Upper lobe of left lung (tissue), 6 donors: ENCODE measurements at places on chromosomes 12 and 14. TPM values are rescaled to one million over a fixed set of nuclear protein-coding genes. Genes with fewer than 3 reads are reported as not detected.

Gene GTF2H3
- 14.7 TPM for total RNA-seq

Gene TMTC1
- 31.4 TPM for total RNA-seq

Gene CLEC1A
- 7.4 TPM for total RNA-seq

Gene TIGAR
- 13.9 TPM for total RNA-seq

- H3K27me3 ChIP-seq: no peaks in the 10 kb centered on the region
- no peak overlapping the region for H3K4me3 ChIP-seq
- H3K4me1 ChIP-seq: peaks cover 29% of the 10 kb centered on the region
- H3K27ac ChIP-seq: no peak overlapping the region
- no peak for DNase-seq
- no peaks in the 10 kb centered on the region for H3K36me3 ChIP-seq
Measured at GRCh38 chr14:65237941-65238340, 135.6 kb upstream of the MAX start.

DNA sequence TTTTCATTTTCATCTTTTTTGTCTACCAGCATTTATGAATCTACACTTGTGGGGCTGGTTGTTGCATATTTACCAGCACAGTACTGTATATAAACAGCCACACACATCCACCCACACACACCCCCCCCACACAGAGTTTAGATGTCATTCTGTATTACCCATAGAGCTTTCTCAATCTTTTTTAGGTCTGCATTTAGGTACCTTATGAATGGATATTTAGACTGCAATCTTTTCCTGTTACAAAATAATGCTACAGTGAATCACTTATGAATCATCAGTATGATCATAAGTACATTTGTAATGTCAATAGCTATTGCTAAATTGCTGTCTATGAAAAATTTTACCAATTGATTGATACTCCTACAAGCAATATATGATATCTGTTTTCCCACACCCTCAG, 67.3 kb upstream of the STK38L start:
- H3K4me3 ChIP-seq: no peak overlapping the region
- H3K4me1 ChIP-seq: no peaks in the 10 kb centered on the region
- no peak for DNase-seq
- no peaks in the 10 kb centered on the region for H3K36me3 ChIP-seq
- H3K27me3 ChIP-seq: no peaks in the 10 kb centered on the region

DNA sequence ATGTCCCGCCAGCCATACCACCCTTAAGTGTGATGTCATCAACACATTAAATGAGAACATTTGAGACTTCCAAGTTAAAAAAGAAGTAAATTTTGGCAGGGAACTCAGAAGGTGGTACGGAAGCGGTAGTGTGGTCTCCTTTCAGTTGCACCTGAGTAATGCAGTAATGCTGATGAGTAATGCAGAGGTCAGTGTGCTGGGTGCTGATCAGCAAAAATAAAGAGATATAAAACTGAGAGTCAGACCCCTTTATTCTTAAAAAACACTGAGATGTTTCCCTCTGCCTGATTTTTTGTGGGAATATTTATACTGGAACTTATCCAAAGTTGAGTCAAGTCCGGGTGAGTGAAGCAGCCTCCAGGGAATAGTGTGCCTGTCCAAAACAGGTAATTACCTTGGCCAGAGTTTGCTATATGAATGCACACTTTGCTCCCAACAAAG, 370.6 kb upstream of the PRICKLE1 start:
- H3K4me3 ChIP-seq: no peak overlapping the region
- H3K27ac ChIP-seq: no peak overlapping the region
- DNase-seq: no peak
- no peaks in the 10 kb centered on the region for H3K4me1 ChIP-seq
- H3K36me3 ChIP-seq: no peaks in the 10 kb centered on the region

GRCh38 chr14:100350276-100350926, 27.3 kb downstream of the SLC25A47 start:
- H3K36me3 ChIP-seq: peaks cover 99% of the 10 kb centered on the region
- H3K4me1 ChIP-seq: no peaks in the 10 kb centered on the region
- no peaks in the 10 kb centered on the region for H3K27me3 ChIP-seq
- H3K27ac ChIP-seq: no peak overlapping the region

DNA sequence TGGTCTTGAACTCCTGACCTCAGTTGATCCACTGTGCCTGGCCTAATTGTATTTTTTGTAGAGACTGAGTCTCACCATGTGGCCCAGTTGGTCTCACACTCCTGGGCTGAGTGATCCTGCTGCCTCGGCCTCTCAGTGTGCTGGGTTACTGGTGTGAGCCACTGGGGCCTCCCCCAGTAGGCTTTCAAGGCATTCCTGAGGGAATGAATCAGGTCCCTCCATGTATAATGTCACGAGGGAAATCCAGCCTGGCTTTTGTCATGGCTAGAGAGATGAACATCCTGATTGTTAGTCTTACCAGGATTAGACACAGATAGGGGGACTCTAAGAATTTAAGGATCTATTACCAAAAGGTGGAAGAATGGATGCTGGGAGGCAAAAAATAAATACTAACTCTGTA, 51.9 kb downstream of the CPSF2 start:
- no peak overlapping the region for H3K27ac ChIP-seq
- no peaks in the 10 kb centered on the region for H3K27me3 ChIP-seq
- H3K36me3 ChIP-seq: peaks cover under 1% of the 10 kb centered on the region

DNA sequence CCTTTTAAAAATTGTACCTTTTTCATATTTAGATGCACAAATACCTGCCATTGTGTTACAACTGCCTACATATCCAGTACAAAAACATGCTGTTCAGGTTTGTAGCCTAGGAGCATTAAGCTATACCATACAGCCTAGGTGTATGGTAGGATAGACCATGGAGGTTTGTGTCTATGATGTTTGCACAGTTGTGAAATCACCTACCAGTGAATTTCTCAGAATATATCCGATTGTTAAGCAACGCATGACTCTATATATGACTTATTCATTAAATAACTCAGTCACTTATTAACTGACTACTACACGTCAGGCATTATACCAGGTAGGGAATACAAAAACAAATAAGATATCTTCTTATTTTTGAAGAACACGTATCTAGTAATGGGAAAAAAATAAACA, 26.2 kb upstream of the ETNK1 start:
- H3K4me1 ChIP-seq: no peaks in the 10 kb centered on the region
- H3K36me3 ChIP-seq: no peaks in the 10 kb centered on the region
- H3K4me3 ChIP-seq: no peak overlapping the region
- H3K27me3 ChIP-seq: no peaks in the 10 kb centered on the region
- no peak overlapping the region for H3K27ac ChIP-seq

DNA sequence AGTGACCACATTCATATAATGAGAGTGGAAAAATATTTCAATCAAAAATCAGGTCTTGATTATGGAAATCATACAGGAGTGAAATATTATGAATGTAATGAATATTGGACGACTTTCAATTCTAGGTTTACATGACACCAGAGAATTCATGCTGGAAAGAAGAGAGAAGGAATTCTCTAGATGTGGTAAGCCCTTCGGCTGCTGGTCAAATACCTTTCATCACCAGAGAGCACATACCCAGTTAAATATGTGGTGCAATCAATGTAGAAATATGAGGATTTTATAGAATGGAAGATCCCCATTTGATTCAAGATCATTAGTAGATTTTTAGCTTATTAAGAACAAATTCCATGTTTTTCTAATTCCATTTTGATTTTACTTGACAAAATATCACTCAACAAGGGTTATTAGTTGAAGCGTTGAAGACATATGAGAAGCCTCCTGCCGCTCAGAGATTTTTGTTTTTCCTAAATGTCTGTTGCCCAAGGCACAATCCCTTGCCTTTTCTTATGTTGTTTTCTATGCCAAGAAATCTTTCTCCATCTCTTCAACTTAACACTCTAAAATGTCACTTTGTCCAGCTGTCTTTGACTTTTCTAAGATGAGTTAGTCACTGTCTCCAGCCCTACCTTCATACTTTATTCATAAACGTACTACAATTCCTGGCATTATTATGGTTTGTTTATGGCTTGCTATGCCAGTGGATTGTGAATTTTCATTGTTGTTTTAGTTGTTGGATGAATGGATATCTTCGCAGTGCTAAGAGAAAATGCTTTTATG, 72.8 kb upstream of the ZDHHC17 start:
- no peaks in the 10 kb centered on the region for H3K27me3 ChIP-seq
- H3K27ac ChIP-seq: no peak overlapping the region

DNA sequence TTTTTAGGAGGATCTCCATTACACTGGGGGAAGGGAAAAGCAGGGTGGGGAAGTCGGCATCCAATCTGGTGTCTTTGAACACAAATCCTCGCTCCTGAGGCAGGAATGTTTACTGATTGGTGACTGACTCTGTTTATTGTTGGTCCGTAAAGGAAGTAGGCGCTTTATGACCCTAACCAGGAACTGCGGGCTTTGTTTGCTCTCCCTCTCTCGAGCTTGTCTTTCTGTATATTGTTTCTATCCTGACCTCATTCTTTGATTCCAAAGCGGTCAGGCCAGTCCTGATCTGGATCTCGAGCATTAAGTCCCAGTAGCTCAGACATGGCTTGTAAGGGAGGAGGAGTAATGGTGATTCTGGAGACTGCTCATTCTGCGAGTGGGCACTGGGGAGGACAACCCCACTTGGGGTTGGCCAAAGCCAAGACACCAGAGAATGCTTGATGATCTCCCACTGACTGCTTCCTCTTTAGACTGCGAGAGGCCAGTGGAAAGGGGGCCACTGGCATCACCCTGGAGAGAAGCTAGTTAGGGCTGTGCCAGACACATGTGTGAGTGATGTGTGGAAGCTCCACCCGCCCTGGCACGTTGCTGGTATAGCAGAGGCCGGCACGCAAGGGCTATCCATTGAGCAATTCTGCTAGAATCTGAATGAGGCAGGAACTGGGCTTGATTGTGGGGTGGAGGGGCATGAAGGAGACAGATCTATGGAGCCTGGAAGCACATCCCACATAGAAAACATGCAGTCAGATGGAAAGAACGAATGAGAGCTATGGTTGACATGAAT, 194.6 kb downstream of the PAX9 start:
- H3K4me1 ChIP-seq: no peaks in the 10 kb centered on the region
- no peak overlapping the region for H3K27ac ChIP-seq
- no peaks in the 10 kb centered on the region for H3K36me3 ChIP-seq
- no peaks in the 10 kb centered on the region for H3K27me3 ChIP-seq
- no peak overlapping the region for H3K4me3 ChIP-seq

DNA sequence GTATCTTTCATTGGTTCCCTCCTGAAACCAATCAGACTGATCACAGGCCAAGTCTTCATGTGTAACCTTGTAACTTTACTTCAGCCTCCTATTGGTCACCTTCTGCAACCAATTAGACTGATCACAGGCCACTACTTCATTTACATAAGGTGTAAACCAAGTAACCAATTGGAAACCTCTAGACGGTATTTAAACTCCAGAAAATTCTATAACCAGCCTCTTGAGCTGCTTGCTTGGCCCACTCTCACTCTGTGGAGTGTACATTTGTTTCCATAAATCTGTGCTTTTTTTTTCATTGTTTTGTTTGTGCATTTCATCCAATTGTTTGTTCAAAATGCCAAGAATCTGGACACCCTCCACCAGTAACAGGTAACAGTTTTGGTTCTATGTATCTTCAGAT, 47.5 kb downstream of the EIF2S3B start:
- H3K27me3 ChIP-seq: no peaks in the 10 kb centered on the region
- no peak overlapping the region for H3K4me3 ChIP-seq
- no peak overlapping the region for H3K27ac ChIP-seq

DNA sequence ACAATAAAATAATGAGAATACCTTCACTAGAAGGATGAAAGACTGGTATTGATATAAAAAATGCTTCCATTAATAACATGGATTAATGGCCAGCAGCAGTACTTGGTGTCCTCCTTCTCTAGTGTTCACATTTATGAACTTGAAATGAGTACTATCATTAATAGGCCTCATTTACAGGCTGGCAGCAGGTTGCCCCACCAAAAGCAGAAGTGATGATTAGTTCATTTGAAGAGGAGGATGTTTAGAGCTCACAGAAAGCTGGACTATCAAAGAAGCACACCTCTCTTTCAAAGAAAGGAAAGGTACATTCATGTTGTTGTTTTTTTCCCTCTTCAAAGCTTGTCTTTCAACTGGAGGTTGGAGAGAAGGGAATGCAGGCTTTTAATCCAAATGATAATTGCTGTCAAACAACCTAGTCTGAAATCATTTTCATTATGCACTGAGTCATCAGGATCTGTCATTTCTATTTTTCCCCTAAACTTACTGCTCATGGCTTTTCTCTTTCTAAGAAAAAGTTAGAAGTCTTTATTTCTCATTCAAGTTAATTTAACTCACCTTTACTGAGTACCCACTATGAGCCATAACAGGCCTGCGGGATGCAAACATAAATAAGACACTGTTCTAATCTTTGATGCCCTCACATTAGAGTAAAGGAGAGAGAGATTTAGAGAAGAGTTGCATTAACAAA, 157.9 kb upstream of the GRIP1 start:
- H3K27ac ChIP-seq: no peak overlapping the region
- H3K4me1 ChIP-seq: no peaks in the 10 kb centered on the region
- H3K4me3 ChIP-seq: no peak overlapping the region
- no peak for DNase-seq
- H3K36me3 ChIP-seq: no peaks in the 10 kb centered on the region

- H3K36me3 ChIP-seq: no peaks in the 10 kb centered on the region
- H3K27ac ChIP-seq: no peak overlapping the region
- H3K27me3 ChIP-seq: no peaks in the 10 kb centered on the region
Measured at GRCh38 chr14:37399517-37399916, 195.5 kb downstream of the FOXA1 start.

DNA sequence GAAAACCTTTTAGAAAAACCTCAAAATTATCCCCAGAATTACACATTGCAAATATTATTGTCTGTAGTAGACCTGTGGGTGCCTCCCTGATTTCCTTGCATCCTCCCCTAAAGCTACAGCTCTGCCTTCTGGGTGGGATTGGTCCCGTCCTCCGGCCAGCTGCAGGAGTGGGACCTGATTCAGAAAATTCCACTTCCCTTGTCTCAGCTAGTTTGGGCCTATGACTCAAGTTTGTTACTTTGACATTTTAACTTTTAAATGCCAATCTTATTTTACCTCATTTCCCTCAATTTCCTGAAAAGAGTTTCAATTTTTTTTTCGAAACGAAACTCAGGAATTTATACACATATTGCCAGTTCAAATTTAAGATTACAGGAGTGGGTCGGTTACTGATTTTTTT, 13.2 kb upstream of the SLC41A2 start:
- H3K36me3 ChIP-seq: no peaks in the 10 kb centered on the region
- DNase-seq: no peak
- no peaks in the 10 kb centered on the region for H3K27me3 ChIP-seq
- H3K27ac ChIP-seq: no peak overlapping the region

- DNase-seq: no peak
- no peaks in the 10 kb centered on the region for H3K36me3 ChIP-seq
- H3K4me3 ChIP-seq: no peak overlapping the region
- H3K27ac ChIP-seq: no peak overlapping the region
- H3K4me1 ChIP-seq: no peaks in the 10 kb centered on the region
- no peaks in the 10 kb centered on the region for H3K27me3 ChIP-seq
Measured at GRCh38 chr12:92385296-92385695, 239.7 kb upstream of the BTG1 start.

DNA sequence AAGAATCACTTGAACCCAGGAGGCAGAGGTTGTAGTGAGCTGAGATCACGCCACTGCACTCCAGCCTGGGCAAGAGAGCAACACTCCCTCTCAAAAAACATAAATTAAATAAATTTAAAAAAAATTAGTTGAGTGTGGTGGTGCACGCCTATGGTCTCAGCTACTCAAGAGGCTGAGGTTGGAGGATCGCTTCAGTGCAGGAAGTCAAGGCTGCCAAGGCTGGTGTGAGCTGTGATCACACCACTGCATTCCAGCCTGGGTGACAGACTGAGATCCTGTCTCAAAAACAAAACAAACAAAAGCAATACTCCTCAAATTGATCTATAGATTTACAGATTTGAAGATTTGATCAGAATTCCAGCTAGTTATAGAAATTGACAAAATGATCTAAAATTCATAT, 92.7 kb upstream of the RESF1 start:
- H3K4me3 ChIP-seq: no peak overlapping the region
- no peaks in the 10 kb centered on the region for H3K27me3 ChIP-seq
- no peak overlapping the region for H3K27ac ChIP-seq
